M059J (cell line): ENCODE measurements at places on chromosomes 5 and 9.

GRCh38 chr9:33972698-33973097 lies 76.0 kb downstream of the UBAP2 start:
- DNase-seq = no peak

DNA sequence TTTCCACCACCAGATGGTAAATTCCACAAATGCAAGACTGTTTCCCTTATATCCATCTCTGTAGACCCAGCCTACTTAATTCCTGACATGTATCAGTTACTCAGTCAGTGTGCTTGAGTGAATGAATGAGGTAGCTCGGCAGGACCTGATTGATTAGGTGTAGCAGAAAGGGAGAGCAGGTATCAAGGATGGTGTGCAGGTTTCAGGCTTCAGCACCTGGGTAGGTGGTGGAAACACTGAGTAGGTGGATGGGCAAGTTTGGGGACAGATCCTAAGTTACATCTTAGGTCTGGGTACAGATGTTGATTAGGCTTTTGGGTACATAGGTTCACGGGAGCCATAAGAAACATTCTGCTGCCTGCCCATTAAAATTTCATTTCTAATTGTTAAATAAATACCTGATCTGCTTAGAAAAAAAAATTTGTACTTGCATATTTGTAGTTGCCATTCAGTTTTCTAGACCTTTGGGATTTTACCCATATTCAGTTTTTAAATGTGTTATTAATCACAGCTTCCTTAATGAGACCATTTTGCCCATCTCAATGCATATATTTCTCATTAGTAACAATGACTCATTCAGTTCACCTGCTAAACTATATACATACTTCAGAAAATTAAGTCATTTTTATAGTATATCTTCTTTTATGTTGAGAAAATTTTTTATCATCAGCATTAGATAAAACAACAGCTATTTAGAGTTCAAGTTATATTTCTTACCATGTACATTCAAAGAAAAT lies 111.8 kb downstream of the INIP start:
- no peak for DNase-seq

DNA sequence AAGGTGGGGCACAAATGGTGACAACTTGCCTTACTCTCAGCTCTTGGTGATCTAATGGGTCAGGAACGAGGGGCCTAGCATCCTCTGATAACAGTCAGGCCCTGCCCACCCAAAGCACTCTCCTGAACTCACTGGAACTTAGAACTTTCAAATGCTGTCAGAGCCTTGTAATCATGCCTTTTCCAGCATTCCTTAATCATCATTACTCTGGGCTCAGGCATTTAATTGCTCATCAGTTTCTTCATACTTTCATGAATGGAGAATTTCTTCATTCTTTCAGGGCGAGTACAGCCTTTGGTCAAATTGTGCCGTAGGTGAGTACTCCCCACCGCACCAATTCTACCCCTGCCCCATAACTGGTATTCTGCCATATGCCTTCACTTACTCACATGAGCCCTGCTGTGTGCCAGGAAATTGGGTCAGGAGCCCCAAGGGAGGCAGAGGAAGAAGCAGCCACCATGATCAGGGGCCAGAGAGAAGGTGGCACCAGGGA lies 30.2 kb upstream of the DUSP1 start:
- DNase-seq = peak; percentile 93

- DNase-seq = peak; percentile 96
Measured at GRCh38 chr5:170614720-170615119, 110.9 kb downstream of the KCNIP1 start.

GRCh38 chr5:130333089-130333488 lies 428.8 kb downstream of the CHSY3 start:
- DNase-seq = peak; percentile 32

- DNase-seq = peak; percentile 76
Measured at GRCh38 chr5:174559141-174559540, 165.2 kb upstream of the MSX2 start.
